Chondrocyte (in vitro differentiated cells): ENCODE measurements at places on chromosomes 3 and 15. TPM values are rescaled to one million over a fixed set of nuclear protein-coding genes. Genes with fewer than 3 reads are reported as not detected.

The MYRIP gene
- 0.12 to 0.39 TPM in 2 of 3 replicates, not detected in the other for total RNA-seq

The TMCC1 gene
- 34.3 to 41.9 TPM (median 37.1 TPM) in 3 replicates for total RNA-seq

The CD86 gene
- total RNA-seq, result not detected in 3 replicates

The UBE2Q2 gene
- total RNA-seq, result 60.6 to 77.5 TPM (median 62.1 TPM) in 3 replicates

The GATA2 gene
- 0.10 to 0.44 TPM in 2 of 3 replicates, not detected in the other for total RNA-seq

The HIGD2B gene
- total RNA-seq, result not detected in 3 replicates

The FBXL2 gene
- total RNA-seq, result 22.2 to 25.2 TPM (median 24.4 TPM) in 3 replicates

The EPHA3 gene
- 0.87 to 1.6 TPM (median 1.2 TPM) in 3 replicates for total RNA-seq

The TAMM41 gene
- total RNA-seq, result 11.2 to 15.9 TPM (median 13.3 TPM) in 3 replicates

The ZNF774 gene
- total RNA-seq, result 3.2 to 4.8 TPM (median 3.3 TPM) in 3 replicates

The CTXND1 gene
- not detected in 3 replicates for total RNA-seq

The SLC9C1 gene
- 0.07 TPM in 1 of 3 replicates, not detected in the others for total RNA-seq

The TUSC7 gene
- total RNA-seq, result not detected in 3 replicates

The BFSP2 gene
- total RNA-seq, result not detected in 3 replicates

The CKMT1A gene
- total RNA-seq, result not detected in 3 replicates
